Sigmoid colon (tissue), 7 donors: ENCODE measurements at places on chromosomes 16 and 17. TPM values are rescaled to one million over a fixed set of nuclear protein-coding genes. Genes with fewer than 3 reads are reported as not detected.

GRCh38 chr17:75228847-75229246 lies 23.4 kb downstream of the NUP85 start:
- no peak for DNase-seq

- no peak for DNase-seq
Observed at GRCh38 chr16:86626966-86627365, 48.6 kb downstream of the FOXL1 start.

Gene SNAI3
- not detected for total RNA-seq

Gene TLK2
- total RNA-seq = 35.7 TPM
